ENCODE measurements at places on chromosomes 11 and 22. TPM values are rescaled to one million over a fixed set of nuclear protein-coding genes. Genes with fewer than 3 reads are reported as not detected.

The IGLL1 gene
- total RNA-seq, result not detected

The POLR2L gene
- 237 TPM for total RNA-seq

The APOL1 gene
- total RNA-seq, result 8.1 TPM

The SYT7 gene
- total RNA-seq, result 0.51 TPM

The GGTLC2 gene
- not detected for total RNA-seq

The NDUFC2 gene
- total RNA-seq, result 442 TPM

The ZNF70 gene
- total RNA-seq, result 3.2 TPM

The CRYBB3 gene
- total RNA-seq, result not detected

The ACRV1 gene
- not detected for total RNA-seq

The MAPK11 gene
- total RNA-seq, result 14.6 TPM

The GGTLC3 gene
- total RNA-seq, result not detected

The KRTAP5-10 gene
- total RNA-seq, result not detected

The GLYAT gene
- not detected for total RNA-seq

The FEN1 gene
- 140 TPM for total RNA-seq

The KIRREL3 gene
- total RNA-seq, result not detected

The MAJIN gene
- total RNA-seq, result 0.24 TPM

The SUSD2 gene
- total RNA-seq, result 0.22 TPM

The PARVG gene
- total RNA-seq, result 0.20 TPM

The P4HA3 gene
- not detected for total RNA-seq

The MOGAT2 gene
- 0.09 TPM for total RNA-seq

The KDM4E gene
- total RNA-seq, result not detected

The MMP12 gene
- not detected for total RNA-seq

The BIRC3 gene
- 0.58 TPM for total RNA-seq

The NXPE2 gene
- total RNA-seq, result not detected

The MICAL3 gene
- 32.1 TPM for total RNA-seq

The PRDM11 gene
- total RNA-seq, result 1.1 TPM

The APOL5 gene
- not detected for total RNA-seq

The CCDC81 gene
- 0.16 TPM for total RNA-seq

The FGF3 gene
- total RNA-seq, result not detected

The GSC2 gene
- total RNA-seq, result not detected

The PC gene
- 38.0 TPM for total RNA-seq

The RIMBP3B gene
- 0.55 TPM for total RNA-seq

The TOMM22 gene
- total RNA-seq, result 108 TPM

The KCNE3 gene
- total RNA-seq, result 6.2 TPM

The ESAM gene
- total RNA-seq, result 0.91 TPM

The SCO2 gene
- 8.9 TPM for total RNA-seq

The ARRB1 gene
- 43.6 TPM for total RNA-seq

The TSGA10IP gene
- total RNA-seq, result not detected

The ARHGAP20 gene
- total RNA-seq, result not detected

The CEND1 gene
- total RNA-seq, result 0.63 TPM

The TMEM132A gene
- total RNA-seq, result 0.24 TPM

The C11orf86 gene
- total RNA-seq, result not detected

The PMM1 gene
- total RNA-seq, result 26.3 TPM

The OR4C16 gene
- not detected for total RNA-seq

The SYT13 gene
- 0.09 TPM for total RNA-seq

The CD82 gene
- 9.4 TPM for total RNA-seq

The HORMAD2 gene
- not detected for total RNA-seq

The ACTN3 gene
- total RNA-seq, result not detected

The ANKK1 gene
- not detected for total RNA-seq

The NLRP14 gene
- total RNA-seq, result 0.65 TPM

The OR6X1 gene
- total RNA-seq, result not detected

The CD3G gene
- 0.55 TPM for total RNA-seq

The MUC5AC gene
- total RNA-seq, result under 0.01 TPM

The UBQLNL gene
- total RNA-seq, result 0.20 TPM

The OR8H3 gene
- total RNA-seq, result not detected
